ENCODE measurements at places on chromosomes 13 and 19.

GRCh38 chr19:3138268-3138667, 2.4 kb downstream of the GNA15 start:
- no peak for DNase-seq

DNA sequence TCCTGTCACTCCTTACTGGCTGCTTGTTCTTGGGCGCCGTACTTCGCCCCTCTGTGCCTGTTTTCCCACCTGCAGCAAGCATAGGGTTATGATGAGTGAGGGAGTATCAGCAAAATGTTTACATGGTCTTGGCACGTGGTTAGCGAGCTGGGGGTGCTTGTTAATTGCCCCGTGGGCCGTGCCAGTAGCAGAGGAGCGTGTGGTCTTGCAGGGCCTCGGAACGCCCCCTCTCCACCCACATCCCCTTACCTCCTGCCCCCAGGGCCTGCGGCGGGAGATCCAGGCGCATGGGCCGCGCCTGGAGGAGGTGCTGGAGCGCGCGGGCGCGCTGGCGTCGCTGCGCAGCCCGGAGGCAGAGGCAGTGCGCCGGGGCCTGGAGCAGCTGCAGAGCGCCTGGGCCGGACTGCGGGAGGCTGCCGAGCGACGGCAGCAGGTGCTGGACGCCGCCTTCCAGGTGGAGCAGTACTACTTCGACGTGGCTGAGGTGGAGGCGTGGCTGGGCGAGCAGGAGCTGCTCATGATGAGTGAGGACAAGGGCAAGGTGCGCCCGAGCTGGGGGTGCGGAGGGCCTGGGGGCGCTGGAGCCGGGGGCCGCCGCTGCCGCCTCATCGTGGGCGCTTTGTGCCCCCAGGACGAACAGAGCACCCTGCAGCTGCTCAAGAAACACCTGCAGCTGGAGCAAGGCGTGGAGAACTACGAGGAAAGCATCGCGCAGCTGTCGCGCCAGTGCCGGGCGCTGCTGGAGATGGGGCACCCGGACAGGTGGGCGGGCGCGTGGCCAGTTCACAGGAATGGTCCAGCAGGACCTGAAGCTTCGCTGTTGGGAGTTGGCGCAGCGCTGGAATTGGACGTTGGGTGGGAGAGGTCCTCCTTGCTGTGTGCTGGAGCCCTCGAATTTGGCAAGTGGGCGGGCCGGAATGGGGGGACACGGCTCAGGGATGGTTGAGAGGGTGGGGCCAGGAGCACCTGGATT, 22.5 kb upstream of the SHKBP1 start:
- no peak for DNase-seq

GRCh38 chr13:95212983-95213850, 88.0 kb downstream of the ABCC4 start:
- no peak for DNase-seq

GRCh38 chr13:45084515-45084914, 35.8 kb upstream of the GTF2F2 start:
- DNase-seq = no peak

GRCh38 chr19:39679791-39680168, 24.1 kb downstream of the LGALS16 start:
- DNase-seq = no peak

GRCh38 chr19:2739602-2740313, at the start of gene SLC39A3:
Gene SLC39A3, minus strand, starts transcription at chr19:2740017. Its CDS starts 2,760 bp downstream, at chr19:2737257.
- peak; percentile 96 for DNase-seq

- no peak for DNase-seq
These were observed 64.8 kb downstream of the DCT start for GRCh38 chr13:94414708-94415107.

DNA sequence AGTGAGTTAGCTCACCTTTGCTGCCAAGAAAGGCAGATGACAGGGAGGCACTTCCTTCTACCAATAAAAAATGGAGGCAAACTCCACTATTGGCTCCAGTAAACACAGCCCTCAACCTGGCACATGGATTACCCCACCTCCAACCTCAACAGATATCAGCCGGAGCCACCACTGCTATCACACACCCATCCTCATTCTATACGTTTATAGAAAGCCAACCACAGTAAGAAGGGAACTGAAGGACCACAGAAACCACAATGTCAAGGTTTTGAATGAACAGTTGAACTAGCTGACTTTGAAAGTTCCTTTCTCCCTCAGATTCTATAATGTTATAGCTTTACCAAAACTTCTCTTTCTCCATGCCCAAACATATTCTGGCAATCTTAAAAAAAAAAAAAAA, 526.2 kb downstream of the UQCRFS1 start:
- no peak for DNase-seq

- DNase-seq = no peak
These were observed 9.3 kb downstream of the ALOX5AP start for GRCh38 chr13:30744681-30745077.

DNA sequence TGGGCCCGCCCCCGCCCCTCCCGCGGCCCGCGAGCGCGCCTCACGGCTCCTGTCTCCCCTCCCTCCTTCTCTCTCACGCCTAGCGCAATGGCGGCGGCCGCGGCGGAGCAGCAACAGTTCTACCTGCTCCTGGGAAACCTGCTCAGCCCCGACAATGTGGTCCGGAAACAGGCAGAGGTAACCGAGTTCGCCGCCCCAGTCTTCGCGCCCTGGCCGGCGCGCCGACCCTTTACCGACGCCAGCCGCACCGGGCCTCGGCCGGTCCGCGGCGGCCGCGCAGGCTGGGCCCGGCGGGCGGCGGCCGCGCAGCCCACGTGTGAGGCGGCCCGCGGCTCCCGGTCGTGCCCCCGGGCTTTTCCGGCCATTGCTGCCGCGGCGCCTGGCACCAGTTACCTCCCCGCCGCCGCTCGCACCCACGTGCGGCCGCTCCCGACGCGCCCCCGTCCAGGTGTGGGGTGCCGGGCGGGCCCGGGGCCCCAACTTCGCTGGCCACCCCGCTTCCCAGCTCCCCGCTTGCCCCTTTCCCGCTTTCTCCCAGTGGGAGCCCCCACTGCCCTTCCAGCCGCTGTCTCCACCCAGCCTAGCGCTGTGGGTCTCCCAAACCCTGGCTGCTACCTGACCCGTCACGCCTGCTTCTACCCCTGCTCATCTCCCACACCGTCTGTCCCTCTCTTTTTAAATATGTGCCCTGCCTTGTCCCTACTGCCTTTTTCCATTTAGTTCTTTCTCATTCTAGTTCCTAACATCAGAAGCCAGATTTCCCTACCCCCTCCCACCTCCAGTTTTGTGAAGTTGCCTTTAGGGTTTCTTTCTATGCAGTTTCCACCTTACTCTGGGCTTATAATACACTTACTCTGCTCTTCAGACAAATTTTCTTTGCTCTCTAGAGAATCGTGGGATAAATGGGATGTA, 23.4 kb downstream of the IPO5 start:
- peak; percentile 76 for DNase-seq

Measured in GM23248 (cell line).